Thymus (tissue), 14 donors: ENCODE measurements at places on chromosomes 4 and X. TPM values are rescaled to one million over a fixed set of nuclear protein-coding genes. Genes with fewer than 3 reads are reported as not detected.

Gene GAGE12F
- total RNA-seq, result not detected

Gene IL9R
- 6.9 TPM for total RNA-seq

Gene CENPVL2
- 0.24 TPM for total RNA-seq

DNA sequence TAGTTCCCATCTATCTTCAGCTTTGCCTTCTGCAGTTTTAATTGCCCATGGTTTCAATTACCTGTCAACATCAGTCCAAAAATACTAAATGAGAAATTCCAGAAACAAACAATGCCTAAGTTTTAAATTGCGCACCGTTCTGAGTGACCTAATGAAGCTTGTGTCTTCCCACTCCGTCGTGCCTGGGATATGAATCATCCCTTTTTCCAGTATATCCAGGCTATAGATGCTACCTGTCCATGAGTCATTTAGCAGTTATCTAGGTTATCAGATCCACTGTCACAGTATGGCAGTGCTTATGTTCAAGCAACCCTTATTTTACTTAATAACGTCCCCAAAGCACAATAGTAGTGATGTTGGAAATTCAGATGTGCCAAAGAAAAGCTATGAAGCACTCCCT is 363.6 kb upstream of the FAM241A start:
- H3K27ac ChIP-seq, result no peak overlapping the region
- DNase-seq, result no peak

DNA sequence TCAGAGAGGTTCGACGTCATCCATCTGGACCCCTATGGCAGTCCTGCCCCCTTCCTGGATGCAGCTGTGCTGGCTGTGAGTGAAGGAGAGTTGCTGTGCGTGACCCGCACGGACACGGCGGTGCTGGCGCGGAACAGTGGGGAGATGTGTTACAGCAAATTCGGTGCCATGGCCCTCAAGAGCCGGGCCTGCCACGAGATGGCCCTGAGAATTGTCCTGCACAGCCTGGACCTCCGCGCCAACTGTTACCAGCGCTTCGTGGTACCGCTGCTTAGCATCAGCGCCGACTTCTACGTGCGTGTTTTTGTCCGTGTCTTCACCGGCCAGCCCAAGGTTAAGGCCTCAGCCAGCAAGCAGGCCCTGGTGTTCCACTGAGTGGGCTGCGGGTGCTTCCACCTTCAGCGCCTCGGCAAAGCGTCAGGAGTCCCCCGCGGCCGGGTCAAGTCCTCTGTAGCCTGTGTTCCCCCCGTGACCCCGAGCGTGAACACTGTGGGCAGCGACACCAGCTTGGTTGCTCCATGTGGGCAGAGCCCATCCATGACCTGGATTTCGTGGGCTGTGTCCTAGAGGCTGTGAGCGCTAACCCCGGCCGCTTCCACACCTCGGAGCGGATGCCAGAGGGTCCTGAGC is 186.7 kb upstream of the SLITRK2 start:
- H3K36me3 ChIP-seq, result no peaks in the 10 kb centered on the region
- DNase-seq, result no peak
- no peaks in the 10 kb centered on the region for H3K27me3 ChIP-seq
- no peak overlapping the region for H3K27ac ChIP-seq
- no peak overlapping the region for H3K4me3 ChIP-seq
- H3K4me1 ChIP-seq, result no peaks in the 10 kb centered on the region

DNA sequence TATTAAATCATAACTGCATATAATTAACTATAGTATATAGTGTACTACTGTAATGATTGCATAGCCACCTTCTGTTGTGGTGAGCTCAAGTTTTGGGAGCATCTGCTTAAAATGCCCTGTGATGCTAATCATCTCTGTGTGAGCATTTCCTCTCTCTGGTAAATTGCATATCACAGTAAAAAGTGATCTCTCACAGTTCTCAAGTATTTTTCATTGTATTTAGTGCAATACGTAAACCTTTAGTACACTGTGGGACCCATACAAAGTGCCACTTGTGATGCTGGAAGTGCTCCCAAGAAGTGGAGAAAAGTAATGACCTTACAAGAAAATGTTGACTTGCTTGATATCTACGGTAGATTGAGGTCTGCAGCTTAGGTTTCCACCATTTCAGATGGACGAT is 82.0 kb downstream of the WWC2 start:
- no peak overlapping the region for H3K4me3 ChIP-seq
- H3K36me3 ChIP-seq, result no peaks in the 10 kb centered on the region
- H3K4me1 ChIP-seq, result no peaks in the 10 kb centered on the region
- no peaks in the 10 kb centered on the region for H3K27me3 ChIP-seq
- no peak overlapping the region for H3K27ac ChIP-seq
- no peak for DNase-seq

- no peak overlapping the region for H3K4me3 ChIP-seq
- H3K4me1 ChIP-seq, result no peaks in the 10 kb centered on the region
These were observed 167.2 kb downstream of the NPNT start for GRCh38 chr4:106062452-106062875.

DNA sequence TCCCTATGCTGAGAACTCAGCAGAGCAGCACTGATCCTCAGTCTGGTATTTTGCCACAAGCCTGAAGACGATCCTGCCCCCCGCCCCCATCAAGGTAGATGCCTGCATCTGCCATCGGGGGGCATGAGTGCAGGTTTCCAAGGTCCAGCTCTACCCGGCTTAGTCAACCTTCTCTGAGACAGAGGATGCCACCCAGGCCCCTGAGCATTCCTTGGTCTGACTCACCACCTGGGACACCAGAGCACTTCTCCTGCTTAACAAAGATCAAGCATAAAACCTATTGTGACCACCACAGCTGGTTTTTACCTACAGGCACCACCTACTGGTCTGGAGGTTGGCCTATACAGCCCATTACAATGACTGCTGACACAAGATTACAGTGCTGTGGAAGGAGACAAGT is 1168.1 kb downstream of the PCDH19 start:
- no peaks in the 10 kb centered on the region for H3K27me3 ChIP-seq
- H3K36me3 ChIP-seq, result no peaks in the 10 kb centered on the region
- DNase-seq, result no peak
- no peaks in the 10 kb centered on the region for H3K4me1 ChIP-seq
- H3K27ac ChIP-seq, result no peak overlapping the region

- H3K27me3 ChIP-seq, result no peaks in the 10 kb centered on the region
- no peak for DNase-seq
- no peaks in the 10 kb centered on the region for H3K36me3 ChIP-seq
- H3K4me3 ChIP-seq, result no peak overlapping the region
- no peaks in the 10 kb centered on the region for H3K4me1 ChIP-seq
- no peak overlapping the region for H3K27ac ChIP-seq
These were observed 63.1 kb downstream of the FAM114A1 start for GRCh38 chr4:38930707-38931106.

GRCh38 chr4:56127716-56128115 is 179.0 kb downstream of the CEP135 start:
- no peaks in the 10 kb centered on the region for H3K27me3 ChIP-seq
- no peak for DNase-seq
- H3K4me3 ChIP-seq, result no peak overlapping the region
- no peak overlapping the region for H3K27ac ChIP-seq
- no peaks in the 10 kb centered on the region for H3K4me1 ChIP-seq
- H3K36me3 ChIP-seq, result no peaks in the 10 kb centered on the region

GRCh38 chrX:154809939-154810665 is 4.8 kb upstream of the MPP1 start:
- no peaks in the 10 kb centered on the region for H3K36me3 ChIP-seq
- H3K4me3 ChIP-seq, result no peak overlapping the region
- no peaks in the 10 kb centered on the region for H3K27me3 ChIP-seq
- no peak for DNase-seq

- DNase-seq, result no peak
- H3K36me3 ChIP-seq, result no peaks in the 10 kb centered on the region
- H3K27ac ChIP-seq, result no peak overlapping the region
- H3K4me3 ChIP-seq, result no peak overlapping the region
- no peaks in the 10 kb centered on the region for H3K4me1 ChIP-seq
- H3K27me3 ChIP-seq, result no peaks in the 10 kb centered on the region
These were observed 1788.0 kb upstream of the TENM3 start for GRCh38 chr4:180455226-180455625.

GRCh38 chr4:179467878-179468277 is 2025.6 kb upstream of the AGA start:
- no peaks in the 10 kb centered on the region for H3K36me3 ChIP-seq
- no peak for DNase-seq
- no peak overlapping the region for H3K4me3 ChIP-seq

DNA sequence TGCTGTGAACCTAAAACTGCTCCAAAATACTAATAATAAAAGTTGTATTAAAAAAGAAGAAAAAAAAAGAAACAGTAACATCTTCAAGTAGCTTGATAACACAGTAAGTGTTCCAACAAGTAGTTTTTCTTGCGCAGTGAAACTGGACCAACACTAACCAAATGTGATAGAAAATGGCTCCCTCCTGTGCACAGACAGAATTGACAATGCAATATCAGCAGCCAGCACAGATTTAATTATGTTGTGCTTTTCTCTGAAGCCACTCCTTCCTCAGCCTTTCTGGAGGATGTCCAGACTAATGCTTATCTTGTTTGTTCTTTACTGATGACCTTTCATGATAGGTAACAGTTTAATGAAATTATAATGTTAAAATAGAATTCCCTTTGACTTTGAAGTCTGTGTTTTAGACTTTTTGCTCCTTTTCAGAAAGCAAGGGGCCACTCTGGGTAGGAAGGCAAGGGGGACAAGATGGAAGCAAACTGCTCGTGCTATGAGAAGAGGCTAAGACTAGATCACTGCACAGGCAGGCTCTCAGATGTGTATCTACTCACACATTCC is 147.1 kb upstream of the RPL34 start:
- H3K27ac ChIP-seq, result no peak overlapping the region
- H3K4me1 ChIP-seq, result peaks cover 2% of the 10 kb centered on the region
- no peaks in the 10 kb centered on the region for H3K27me3 ChIP-seq
- no peaks in the 10 kb centered on the region for H3K36me3 ChIP-seq

GRCh38 chrX:2610246-2611170 is 80.6 kb upstream of the CD99 start:
- no peak overlapping the region for H3K27ac ChIP-seq
- H3K27me3 ChIP-seq, result no peaks in the 10 kb centered on the region
- H3K4me3 ChIP-seq, result peak overlapping the region; percentile 63

GRCh38 chr4:3231471-3231870 is 17.5 kb upstream of the MSANTD1 start:
- peaks cover 86% of the 10 kb centered on the region for H3K36me3 ChIP-seq
- H3K4me1 ChIP-seq, result no peaks in the 10 kb centered on the region
- no peak for DNase-seq
- H3K27me3 ChIP-seq, result no peaks in the 10 kb centered on the region
- H3K4me3 ChIP-seq, result no peak overlapping the region
- no peak overlapping the region for H3K27ac ChIP-seq

- no peak overlapping the region for H3K4me3 ChIP-seq
- H3K36me3 ChIP-seq, result no peaks in the 10 kb centered on the region
- no peak overlapping the region for H3K27ac ChIP-seq
These were observed 110.7 kb downstream of the CFAP299 start for GRCh38 chr4:80446248-80446647.

DNA sequence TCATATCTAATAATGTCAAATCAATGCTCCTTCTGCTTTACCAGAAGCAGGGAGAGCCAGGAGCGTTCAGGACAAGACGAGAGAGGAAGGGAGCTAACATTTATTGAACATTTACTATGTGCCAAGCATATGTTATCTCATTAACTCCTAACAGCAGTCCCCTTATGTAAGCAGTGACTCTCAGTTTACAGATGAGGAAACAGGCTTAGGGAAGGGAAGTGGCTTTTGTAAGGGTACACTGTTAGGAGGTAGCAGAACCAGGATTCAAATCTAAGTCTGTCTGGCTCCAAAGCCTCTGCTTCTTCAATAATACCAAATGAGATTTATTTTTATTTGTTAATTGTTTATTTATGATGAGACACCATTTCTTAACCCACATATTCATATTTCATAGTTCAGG is 2.6 kb upstream of the STARD8 start:
- no peak overlapping the region for H3K4me3 ChIP-seq
- no peak overlapping the region for H3K27ac ChIP-seq
- peaks cover 23% of the 10 kb centered on the region for H3K27me3 ChIP-seq
- H3K4me1 ChIP-seq, result no peaks in the 10 kb centered on the region

DNA sequence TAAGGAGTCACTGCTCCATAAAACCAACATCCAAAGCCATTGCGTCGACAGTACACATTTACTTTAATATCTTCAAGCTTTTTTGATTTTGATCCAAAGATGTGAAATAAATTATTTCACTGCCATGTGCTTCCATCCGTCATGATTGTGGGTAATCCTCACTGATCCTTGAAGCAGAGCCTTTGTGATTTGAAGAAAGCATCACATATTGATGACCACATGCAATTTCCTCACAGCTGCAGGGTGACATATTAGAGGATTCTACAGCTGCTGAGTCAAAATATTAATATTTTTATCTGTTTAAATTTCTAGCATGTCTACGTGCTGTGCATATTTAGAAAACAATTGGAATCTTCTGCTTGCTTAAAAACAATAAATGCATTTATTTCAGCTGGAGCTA is 196.8 kb upstream of the ANXA3 start:
- DNase-seq, result no peak
- no peaks in the 10 kb centered on the region for H3K4me1 ChIP-seq
- no peaks in the 10 kb centered on the region for H3K27me3 ChIP-seq
- no peak overlapping the region for H3K4me3 ChIP-seq
- H3K36me3 ChIP-seq, result no peaks in the 10 kb centered on the region
- no peak overlapping the region for H3K27ac ChIP-seq

GRCh38 chr4:5037553-5038551 is 13.4 kb upstream of the STK32B start:
- no peaks in the 10 kb centered on the region for H3K27me3 ChIP-seq
- no peak for DNase-seq
- H3K4me3 ChIP-seq, result no peak overlapping the region
- H3K36me3 ChIP-seq, result no peaks in the 10 kb centered on the region
- peaks cover 53% of the 10 kb centered on the region for H3K4me1 ChIP-seq
- H3K27ac ChIP-seq, result peak overlapping the region; percentile 34

GRCh38 chr4:94135701-94136100 is 72.0 kb upstream of the SMARCAD1 start:
- no peak for DNase-seq
- H3K4me3 ChIP-seq, result no peak overlapping the region
- no peak overlapping the region for H3K27ac ChIP-seq
- no peaks in the 10 kb centered on the region for H3K27me3 ChIP-seq

DNA sequence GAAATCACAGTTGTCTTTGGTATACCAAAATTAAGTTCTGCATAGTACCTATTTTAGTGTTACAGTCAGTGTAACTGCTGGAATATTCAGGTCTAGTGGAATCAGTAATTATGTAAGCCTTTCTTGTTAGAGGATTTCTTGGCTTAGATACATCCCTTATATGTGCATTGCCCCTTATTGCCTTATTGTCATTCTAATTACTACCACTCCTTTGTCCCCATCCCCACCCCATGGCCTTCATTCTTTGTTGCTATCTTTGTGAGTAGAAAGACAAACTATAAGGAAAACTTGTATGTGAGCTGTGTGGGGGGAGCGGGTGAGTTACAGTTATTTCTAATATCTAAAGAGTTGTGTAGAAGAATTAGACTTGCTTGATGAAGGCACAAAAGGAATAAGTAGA is 36.9 kb upstream of the RPA4 start:
- no peaks in the 10 kb centered on the region for H3K36me3 ChIP-seq
- H3K27me3 ChIP-seq, result no peaks in the 10 kb centered on the region
- no peak overlapping the region for H3K4me3 ChIP-seq
- DNase-seq, result no peak

- no peak overlapping the region for H3K4me3 ChIP-seq
- H3K27ac ChIP-seq, result no peak overlapping the region
- H3K27me3 ChIP-seq, result peaks cover 10% of the 10 kb centered on the region
- no peaks in the 10 kb centered on the region for H3K36me3 ChIP-seq
- no peaks in the 10 kb centered on the region for H3K4me1 ChIP-seq
These were observed 10.2 kb downstream of the DUSP9 start for GRCh38 chrX:153657161-153657560.

- H3K4me3 ChIP-seq, result peak overlapping the region; percentile 41
- H3K27me3 ChIP-seq, result no peaks in the 10 kb centered on the region
- peak overlapping the region; percentile 94 for H3K27ac ChIP-seq
- peaks cover 30% of the 10 kb centered on the region for H3K4me1 ChIP-seq
These were observed 24.5 kb downstream of the ELF4 start for GRCh38 chrX:130085551-130086446.
